ENCODE measurements at places on chromosomes 1 and 21. TPM values are rescaled to one million over a fixed set of nuclear protein-coding genes. Genes with fewer than 3 reads are reported as not detected.

Gene APCS
- not detected for total RNA-seq

Gene PLA2G4A
- 1.2 TPM for total RNA-seq

DNA sequence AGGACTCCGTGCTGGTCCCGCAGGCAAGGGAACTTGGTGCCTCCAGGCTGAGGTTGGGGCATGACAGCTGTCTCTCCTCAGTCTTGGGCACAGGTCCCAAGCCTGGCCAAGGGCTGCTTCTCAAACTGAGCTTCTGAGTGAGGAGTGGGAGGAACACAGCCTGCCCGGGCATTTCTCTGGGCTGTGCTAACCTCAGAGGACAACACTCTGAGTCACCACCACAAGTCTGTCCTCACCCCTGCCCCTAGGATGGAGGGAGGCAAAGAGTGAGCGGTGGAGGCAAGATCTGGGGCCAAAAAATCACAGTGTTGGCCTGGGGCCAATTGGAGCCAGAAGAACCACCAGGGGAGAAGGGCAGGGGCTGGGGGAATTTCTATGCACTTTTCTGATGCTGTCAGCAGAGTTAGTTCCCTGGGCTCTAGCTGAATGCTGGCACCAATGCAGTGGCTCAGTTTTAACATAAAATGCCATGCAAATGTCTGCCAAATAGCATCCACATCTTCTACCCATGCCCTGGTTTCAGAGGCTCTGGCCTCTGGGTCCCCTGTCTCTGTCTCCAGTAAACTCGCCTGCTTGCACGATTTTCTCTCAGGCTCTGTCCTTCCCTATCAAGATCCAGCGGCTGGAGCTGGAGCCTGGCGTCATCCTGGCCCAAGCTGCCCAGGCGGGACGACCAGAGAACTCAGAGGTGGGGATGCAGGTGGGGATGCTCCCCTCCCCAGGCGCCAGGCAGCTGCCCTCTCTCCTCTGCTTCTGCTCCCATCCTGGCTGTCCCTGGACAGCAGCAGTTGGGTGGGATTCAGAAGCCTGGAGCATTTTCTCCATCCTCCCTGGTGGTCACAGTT is 11.0 kb upstream of the CDK18 start:
- DNase-seq: no peak

DNA sequence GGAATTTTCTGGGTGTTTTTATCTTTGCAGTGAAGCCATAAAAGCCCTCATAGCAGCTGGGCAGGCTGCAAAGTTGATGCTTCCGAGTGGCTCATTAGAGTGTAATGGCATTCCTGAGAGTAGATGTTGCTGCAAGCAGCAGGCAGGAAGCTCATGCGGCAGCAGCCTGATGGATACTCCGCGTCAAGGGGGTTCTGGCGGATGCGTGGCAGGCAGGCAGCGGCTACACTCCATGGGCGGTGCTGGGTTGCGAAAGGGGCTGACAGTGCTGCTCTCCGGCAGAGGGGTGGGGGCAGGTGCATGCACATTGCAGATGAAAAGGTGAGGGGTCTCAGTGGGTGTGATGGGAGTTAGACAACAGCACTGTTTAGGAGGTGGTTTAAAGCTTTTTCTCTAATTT is 93.2 kb upstream of the AJAP1 start:
- no peak for DNase-seq

Gene PTPRU
- total RNA-seq: 1.3 TPM

DNA sequence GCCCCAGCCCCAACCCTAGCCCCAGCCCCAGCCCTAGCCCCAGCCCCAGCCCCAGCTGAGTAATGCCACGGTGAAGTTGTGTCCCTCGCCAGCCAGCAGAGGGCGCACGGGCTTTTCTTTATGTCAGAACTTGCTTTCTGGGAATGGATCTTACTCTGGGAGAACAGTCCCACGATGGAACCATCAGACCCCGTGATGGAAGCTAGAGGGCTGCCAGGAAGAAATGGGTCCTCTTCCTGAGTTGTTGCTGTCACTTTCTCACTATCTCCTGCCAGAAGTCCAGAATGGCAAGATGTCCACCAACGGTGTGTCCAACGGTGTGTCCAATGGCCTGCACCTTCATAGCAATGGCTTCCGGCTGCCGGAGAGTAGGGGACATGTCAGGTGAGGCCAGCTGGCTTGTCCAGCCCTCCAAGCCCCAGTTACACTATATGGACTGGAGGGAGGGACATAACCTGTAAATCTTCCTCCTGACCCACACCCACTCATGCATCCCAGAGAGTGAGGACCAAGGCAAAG is 25.1 kb upstream of the TMEM222 start:
- DNase-seq: no peak

Gene POU3F1
- total RNA-seq: 0.93 TPM

DNA sequence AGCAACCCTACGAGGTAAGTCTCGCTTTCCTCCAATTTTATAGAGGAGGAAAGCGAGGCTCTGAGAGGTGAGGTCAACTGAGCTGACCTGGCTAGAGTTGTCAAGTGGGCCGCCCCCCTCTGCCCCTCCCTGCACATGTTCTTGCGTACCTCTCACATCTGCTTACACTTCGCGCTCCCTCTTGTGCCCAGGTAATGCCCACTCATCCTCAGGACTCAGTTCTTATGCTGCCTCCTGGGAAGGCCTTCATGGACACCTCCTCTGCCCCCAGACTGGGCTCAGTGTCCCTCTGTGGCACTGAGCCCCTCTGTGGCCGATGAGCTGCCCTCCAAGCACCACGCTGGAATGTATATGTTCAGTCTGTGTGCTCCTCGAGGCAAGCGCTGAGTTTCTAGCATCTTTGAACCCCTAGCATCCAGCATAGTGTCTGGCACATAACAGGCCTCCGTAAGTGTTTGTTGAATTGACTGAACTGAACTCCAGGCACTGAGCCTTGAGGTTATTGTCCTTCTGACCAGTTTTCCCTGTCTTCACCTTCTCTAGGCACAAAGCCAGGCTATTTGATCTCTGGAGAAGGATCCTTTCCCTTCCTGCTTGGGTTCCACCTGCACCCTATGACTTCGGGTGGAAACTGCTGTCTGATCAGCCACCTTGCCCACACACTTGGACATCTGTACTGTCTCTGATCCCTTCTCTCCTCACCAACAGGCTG is 13.5 kb downstream of the MOV10 start:
- DNase-seq: no peak

GRCh38 chr21:44260066-44260465 is 1.6 kb downstream of the DNMT3L start:
- DNase-seq: no peak

DNA sequence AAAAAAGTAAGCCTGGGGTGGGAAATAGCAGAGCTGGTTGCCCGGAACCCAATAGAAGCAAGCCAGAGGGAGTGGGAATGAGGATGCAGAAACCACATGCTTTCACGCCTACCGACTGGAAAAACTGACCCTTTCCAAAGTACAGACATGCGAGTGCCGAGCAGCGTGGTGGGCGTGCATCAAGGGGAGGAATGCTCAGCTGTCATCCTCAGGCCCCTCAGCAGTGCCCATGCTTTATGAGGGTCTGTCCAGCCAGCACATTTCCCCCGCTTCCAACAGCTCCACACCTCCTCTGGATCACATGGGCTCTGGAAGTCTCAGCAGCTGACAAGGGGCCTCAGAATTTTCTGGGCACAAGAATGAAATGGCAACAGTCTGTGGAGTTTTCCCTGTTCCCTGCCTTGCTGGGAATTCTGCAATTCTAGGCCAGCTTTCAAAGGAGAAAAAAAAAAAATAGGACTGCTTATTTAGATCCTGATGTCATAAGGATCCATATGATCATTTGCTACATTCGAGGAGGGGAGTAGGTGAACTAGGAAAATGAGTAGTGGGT is 19.1 kb upstream of the IKBKE start:
- no peak for DNase-seq

Data from natural killer cell treated with Interleukin-12 subunit alpha and Interleukin-12 subunit beta and Interleukin-15 and Interleukin-18, amount 100 ng/mL, for 72 hours (primary cell).